Activated T-cell treated with anti-CD3 and anti-CD28 coated beads, Interleukin-2, amount 50 U/mL, for 24 hours (primary cell): ENCODE measurements at places on chromosomes 7 and 10.

- no peak overlapping the region for H3K4me3 ChIP-seq
- DNase-seq = no peak
- no peaks in the 10 kb centered on the region for H3K27me3 ChIP-seq
- H3K4me1 ChIP-seq = no peaks in the 10 kb centered on the region
Measured at GRCh38 chr7:71430246-71430645, 298.3 kb downstream of the GALNT17 start.

GRCh38 chr7:92834507-92835260 is 1.7 kb downstream of the CDK6 start:
- peaks cover 59% of the 10 kb centered on the region for H3K36me3 ChIP-seq
- peaks cover 12% of the 10 kb centered on the region for H3K27me3 ChIP-seq
- DNase-seq = peak; percentile 66
- peaks cover 40% of the 10 kb centered on the region for H3K4me1 ChIP-seq
- H3K27ac ChIP-seq = peak overlapping the region; percentile 97

DNA sequence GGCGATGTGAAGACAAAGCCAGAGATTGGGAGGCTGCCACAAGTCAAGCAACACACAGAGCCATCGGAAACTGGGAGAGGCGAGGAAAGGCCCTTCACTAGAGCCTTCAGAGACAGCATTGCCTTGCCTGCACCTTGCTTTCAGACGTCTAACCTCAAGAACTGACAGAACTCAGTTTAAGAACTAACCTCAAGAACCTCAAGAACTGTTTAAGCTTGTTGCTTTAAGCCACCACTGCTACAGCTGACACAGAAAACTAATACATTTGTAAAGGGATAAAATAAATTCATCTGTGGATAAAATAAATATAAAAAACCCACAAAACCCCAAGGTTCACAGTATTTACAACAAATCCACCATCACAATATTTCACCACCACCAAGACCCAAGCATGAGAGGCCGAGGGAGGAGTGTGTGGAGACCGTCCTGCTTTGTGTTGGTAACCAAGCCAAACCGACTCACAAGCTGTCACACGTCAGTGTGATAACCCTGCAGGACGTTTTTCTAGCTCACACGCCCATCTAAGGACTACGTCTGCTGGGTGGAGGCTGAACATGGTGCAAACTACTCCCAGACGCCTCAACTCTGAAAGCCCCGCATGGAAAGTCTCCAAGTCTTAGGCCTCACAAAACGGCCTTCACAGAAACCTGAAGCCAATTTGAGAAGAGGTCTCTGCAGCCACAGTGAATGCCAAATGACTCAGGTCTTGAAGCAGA is 116.8 kb downstream of the ABLIM1 start:
- no peaks in the 10 kb centered on the region for H3K36me3 ChIP-seq
- peaks cover 86% of the 10 kb centered on the region for H3K4me1 ChIP-seq
- H3K27me3 ChIP-seq = no peaks in the 10 kb centered on the region
- DNase-seq = peak; percentile 73
- H3K4me3 ChIP-seq = peak overlapping the region; percentile 39
- H3K27ac ChIP-seq = peak overlapping the region; percentile 90

- no peak overlapping the region for H3K27ac ChIP-seq
- DNase-seq = no peak
- no peaks in the 10 kb centered on the region for H3K36me3 ChIP-seq
- H3K4me3 ChIP-seq = no peak overlapping the region
Measured at GRCh38 chr7:112503361-112503972, 22.7 kb downstream of the LSMEM1 start.

GRCh38 chr10:33252794-33253203 is 81.7 kb downstream of the NRP1 start:
- H3K4me1 ChIP-seq = peaks cover 63% of the 10 kb centered on the region
- H3K36me3 ChIP-seq = peaks cover 1% of the 10 kb centered on the region
- DNase-seq = no peak

- H3K4me1 ChIP-seq = peaks cover 88% of the 10 kb centered on the region
- peak overlapping the region; percentile 76 for H3K27ac ChIP-seq
- H3K36me3 ChIP-seq = peaks cover 66% of the 10 kb centered on the region
- H3K27me3 ChIP-seq = no peaks in the 10 kb centered on the region
Measured at GRCh38 chr10:80199828-80200227, 5.5 kb downstream of the ANXA11 start.
